Panc1 (cell line): ENCODE measurements at places on chromosomes 5 and 9.

DNA sequence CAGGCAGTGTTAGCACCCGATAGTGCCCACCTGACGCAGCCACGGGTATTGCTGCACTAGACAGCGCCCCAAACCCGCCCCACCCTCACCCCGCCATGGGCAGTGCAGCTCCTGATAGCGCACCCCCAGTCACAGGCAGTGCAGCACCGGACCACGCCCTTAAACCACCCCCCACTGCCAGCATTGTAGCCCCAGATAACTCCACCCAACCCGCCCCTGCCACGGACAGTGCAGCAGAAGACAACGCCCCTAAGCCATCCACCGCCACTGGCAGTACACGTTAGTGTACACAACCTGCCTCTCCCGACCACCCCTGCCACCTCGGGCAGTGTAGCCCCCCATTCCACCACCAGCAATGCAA lies 825 bp upstream of the PCAT7 start:
- no peak for DNase-seq

DNA sequence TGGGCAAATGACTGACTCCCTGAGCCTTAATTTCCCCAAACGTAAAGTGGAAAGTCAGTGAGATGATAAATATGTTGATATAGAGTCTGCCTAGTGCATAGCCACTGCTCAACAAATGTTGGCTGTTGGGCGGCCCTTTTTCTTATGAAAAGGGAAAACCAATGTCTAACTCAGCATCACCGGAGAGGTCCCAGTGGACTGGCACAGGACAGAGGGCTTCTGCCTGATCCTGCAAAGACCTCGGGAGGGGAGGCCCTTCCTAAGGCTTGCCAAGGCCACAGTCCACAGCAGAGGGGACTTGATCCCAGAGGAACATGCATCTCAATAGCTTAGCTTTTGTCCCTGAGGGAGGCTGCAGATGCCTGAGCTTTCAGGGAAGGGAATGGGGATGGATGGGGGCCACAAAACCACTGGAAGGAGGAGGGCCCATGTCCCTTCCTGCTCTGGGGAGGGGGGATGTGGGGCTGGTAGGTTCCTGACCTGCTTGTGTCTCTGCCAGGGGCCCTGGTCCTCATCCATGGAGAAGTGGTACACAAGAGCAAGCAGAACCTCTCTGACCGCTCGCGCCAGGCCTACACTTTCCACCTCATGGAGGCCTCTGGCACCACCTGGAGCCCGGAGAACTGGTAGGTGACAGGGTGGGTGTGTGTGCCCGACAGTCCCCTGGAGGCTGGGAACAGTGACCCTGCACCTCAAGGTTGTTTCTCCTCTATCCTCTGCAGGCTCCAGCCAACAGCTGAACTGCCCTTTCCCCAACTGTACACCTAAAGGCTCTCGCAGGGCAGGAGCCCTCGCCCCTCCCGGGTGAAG lies 6.3 kb downstream of the DOLK start:
- DNase-seq, result no peak

DNA sequence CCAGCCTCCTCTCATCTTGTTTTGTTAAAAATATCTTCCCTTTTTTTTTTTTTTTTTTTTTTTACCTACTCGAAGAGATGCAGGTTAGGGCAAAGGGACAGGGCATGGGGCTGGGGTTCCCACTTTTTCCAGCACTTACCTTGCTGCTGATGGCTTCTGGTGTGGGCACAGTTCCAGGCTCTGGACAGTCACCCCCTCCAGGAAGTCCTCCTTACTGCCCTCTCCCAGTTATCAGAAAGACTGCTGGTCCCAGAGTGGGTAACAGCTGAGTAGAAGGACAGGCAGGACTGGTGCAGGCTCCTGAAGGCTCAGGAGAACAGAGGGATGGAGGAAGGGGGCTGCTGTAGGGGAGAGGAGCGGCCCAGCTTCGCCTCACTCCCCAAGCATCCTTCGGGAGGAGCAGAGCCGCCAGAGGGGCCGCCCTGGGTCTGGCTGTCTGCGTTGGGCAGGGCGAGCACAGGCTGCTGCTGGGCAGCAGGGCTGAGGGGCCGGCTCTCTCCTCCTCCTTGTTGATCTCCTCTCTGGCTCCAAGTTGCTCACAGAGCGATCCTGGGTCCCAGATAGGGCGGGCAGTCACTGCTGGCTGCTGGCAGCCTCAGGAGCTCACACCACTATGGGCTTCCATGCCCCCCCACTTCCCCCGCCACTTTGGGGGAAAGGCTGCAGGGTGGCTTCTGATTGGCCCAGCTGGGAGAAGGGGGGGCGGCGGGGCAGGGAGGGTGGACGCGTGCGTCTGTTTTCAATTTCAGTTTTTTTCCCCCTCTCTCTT lies at the start of gene PDGFRB:
Gene PDGFRB, minus strand, starts transcription at position 588 of the 769 bp plus-strand sequence. CDS start 18,798 bp downstream, outside the sequence.
- no peak for DNase-seq

DNA sequence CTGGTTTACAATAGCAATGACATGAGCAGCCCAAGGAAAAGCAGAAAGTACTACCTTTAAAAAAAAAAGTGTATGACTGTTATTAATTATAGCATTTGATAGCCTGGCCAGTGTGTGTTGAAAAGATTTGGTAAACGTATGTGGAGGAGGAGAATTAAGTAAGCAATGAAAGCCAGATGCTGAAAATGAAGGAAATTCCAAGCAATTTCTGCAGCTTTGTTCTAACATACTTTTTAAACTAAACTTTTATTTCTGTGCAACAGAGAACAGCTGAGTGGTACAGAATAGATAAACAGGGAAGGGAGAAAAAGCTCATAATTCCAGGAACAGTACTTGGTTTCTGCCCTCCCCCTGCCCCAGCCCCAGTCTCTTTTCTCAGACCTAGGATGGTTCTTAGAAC lies 252.6 kb downstream of the ADAMTSL1 start:
- DNase-seq, result no peak

DNA sequence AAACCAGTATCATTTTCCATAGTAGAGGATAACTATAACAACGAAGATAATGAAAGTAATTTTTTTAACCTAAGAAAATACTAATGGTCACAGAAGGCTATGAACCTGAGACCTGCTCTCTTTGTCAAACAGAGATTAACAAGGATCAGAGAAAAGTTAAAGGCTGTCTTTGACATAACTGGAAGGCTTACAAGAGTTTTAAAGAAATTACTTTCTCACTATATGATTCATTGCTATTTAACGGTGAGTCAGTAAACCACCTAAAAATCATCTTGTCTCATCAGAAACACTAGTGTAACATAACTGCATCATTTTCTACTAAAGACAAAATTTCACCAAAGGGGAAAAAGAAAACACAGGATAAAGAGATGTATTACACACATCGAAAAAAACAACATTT lies 19.3 kb downstream of the MLANA start:
- no peak for DNase-seq

- DNase-seq, result no peak
Observed at GRCh38 chr9:95581900-95582299, 65.1 kb upstream of the PTCH1 start.

- no peak for DNase-seq
Observed at GRCh38 chr9:78213712-78214111, 22.2 kb upstream of the CEP78 start.

- DNase-seq, result no peak
Observed at GRCh38 chr5:8807636-8808035, 738.2 kb downstream of the SEMA5A start.

GRCh38 chr5:15596936-15597335 lies 97.0 kb downstream of the FBXL7 start:
- no peak for DNase-seq

DNA sequence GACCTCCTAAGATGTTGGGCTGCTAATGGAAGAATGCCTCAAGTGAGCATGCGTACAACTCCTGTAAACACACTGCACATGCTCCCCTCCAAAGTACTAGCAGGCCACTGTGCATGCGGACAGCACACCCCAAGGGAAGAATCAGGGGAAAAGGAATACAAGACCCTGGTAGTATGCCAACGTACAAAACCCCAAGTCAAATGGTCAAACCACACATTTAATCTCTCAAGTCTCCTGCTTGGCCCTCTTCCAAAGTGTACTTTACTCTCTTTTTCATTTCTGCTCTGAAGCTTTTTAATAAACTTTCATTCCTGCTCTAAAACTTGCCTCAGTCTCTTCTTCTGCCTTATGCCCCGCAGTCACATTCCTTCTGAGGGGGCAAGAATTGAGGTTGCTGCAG lies 466.4 kb downstream of the DMRTA1 start:
- no peak for DNase-seq

GRCh38 chr5:36607114-36607571 lies 737 bp downstream of the SLC1A3 start:
- DNase-seq, result no peak

GRCh38 chr5:36402512-36402906 lies 100.8 kb upstream of the RANBP3L start:
- DNase-seq, result no peak

DNA sequence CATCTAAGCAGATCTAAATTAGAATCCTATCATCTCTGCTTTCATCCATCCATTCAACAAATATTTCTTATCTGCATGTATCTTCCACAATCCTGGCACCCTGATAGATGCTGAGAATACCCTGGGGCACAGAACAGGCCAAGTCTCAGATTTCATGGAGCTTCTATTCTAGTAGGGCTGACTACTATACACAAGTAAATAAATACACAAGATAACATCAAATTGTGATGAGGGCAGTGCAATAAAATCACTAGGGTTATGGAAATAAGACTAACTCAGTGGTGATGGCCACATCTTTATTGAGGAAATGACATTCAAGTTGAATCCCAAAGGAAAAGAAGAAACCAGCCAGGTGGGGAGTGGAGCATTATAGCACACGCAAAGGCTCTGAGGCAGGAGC lies 138.4 kb upstream of the GLRA1 start:
- DNase-seq, result no peak

DNA sequence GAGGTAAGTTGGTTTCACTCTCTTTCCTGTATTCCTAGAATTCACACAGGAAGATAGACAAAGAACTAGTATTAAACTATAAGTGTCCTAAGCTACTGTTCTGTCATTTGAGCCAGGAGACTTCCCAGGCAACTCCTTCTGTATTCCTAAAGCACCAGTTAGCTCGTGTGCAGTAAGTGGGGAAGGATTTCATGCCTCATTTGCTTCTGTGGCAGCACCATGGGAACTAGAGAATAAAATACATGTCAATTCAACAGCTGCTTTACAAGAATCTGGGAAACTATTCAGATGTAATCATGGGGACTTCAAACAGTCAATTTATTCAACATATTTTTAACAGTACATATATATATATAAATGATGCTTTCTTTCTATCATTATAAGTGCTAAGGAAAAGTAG lies 762.3 kb downstream of the PRELID2 start:
- no peak for DNase-seq

DNA sequence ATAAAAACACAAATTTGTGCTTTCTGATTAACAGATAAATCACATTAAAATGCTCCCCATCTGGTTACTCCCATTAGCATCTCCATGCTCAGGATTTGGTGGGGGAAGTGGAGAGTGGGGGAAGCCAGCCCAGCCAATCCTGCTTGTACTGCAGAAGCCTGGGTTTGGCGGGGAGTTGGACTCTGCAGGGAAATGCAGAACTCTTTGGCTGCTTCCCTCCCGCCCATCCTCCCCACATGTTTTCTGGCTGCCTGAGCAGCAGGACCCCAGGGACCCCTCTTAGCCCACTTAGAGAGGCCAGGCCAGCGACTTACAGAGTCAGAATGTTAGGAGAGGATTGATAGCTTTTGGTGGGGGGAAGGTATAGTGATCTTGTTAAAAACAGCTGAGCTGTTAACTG lies 59.5 kb upstream of the FOXI1 start:
- no peak for DNase-seq

DNA sequence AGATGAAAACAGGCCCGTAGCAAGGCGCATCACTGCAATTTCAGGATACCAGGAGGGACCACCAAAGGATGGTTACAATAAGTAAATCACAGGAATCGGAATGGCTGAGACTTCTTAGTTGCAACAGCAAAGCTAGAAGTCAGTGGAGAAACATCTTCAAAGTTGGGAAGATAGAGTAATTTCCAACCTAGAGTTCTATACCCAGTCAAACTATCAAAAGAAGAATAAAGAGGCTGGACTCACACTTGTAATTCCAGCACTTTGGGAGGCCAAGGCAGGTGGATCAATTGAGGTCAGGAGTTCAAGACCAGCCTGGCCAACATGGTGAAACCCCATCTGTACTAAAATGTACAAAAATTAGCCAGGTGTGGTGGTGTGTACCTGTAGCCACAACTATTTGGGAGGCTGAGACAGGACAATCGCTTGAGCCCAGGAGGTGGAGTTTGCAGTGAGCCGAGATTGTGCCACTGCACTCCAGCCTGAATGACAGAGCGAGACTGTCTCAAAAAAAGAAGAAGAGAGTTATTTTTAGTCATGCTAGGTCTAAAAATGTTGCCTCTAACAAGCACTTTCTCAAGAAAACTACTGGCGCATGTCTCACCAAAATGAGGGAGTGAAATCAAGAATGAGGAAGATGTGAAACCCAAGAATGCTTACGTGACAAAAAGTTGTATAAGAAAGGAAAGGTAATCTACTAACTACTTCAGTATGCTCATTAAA lies 267.7 kb downstream of the DENND1A start:
- DNase-seq, result no peak

DNA sequence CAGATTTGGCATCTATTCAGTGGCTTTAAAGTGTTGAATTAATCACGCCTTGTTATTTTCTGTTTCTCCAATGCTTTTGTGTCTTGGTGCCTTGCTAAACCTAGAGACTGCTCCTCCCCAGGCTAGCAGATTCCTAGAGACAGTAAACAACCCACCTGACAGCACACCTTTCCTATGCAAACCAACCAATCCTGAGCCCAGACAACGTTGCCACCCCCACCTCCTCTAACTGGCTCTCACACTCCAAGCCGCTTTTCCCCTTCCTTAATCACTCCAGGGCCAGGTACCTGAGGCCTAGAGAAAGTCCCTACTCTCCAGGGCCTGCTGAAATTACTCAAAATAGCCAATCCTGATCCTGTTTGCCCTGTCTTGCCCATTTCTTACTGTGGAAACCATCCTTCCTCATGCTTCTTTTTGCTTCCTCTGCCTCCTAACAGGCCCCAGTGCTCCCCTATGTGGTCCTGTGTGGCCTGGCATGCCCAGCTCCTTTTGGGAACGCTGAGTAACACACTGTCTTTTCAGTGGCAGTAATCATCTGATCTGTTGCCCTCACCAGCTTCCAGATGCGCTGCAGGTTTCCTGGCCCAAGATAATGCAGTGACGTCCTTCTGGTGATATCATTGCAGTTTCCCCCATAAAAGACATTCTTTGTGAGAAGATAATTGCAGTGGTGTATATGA lies 53.4 kb downstream of the GAS1 start:
- no peak for DNase-seq

DNA sequence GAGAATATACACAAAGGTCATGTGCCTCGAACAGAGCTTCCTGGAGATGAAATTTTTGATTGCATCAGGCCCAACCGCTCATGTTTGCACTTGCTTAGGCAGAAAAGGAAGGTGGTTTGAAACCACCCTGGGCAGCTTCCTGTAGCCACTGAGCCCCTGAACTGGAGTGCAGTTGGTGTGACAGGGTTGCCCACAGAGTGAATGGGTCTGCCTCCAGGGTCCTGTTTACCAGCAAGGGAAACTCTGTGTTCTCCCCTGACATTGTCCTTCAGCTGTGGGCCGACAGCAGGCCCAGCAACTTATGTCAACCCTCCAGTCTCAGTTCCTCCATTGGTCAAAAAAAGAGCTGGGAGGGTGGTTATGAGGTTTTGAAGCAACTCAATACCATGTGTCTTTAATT lies 289.6 kb downstream of the KIF4B start:
- DNase-seq, result no peak
